Stromal cell of bone marrow (primary cell): ENCODE measurements at places on chromosomes 6 and 20.

DNA sequence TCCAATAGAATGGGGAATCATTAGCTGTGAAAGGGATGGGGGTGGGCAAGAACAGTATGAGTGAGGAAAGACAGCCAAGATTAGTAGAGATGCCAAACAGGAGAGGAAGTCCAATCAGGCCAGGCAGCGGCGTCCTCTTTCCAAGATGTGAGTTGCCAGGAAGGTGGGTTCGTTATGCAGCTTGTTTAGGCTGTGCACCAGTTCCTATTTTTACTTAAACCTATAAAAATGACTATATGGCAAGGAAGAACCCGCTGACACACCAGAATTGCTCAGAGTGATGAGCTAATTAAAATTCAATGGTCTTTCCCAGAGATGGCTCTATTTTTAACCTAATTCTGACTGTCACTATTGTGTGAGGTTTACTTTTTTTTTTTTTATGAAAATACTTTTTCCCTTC, 88.2 kb downstream of the SLC22A23 start:
- DNase-seq: no peak

DNA sequence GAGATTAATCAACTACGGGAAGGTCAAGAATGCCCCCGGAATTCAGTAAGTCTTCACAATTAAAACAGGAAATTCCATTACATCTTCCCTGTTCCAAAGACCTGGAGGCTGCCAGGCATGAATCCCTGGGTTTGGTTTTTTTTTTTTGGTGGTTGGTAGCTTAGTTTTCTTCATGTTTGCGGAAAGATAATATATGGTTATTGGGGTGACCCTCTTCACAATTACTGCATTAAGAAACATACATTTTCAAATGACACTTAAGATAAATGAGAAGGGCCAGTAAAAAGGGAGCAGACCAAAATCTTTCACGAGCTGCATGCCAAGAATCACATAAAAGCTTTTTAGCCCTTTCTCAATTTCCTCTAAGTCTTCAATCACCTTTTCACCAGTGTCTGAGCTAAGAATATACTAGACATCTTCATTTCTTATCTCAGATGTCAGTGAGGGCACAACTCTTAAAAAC, 64.0 kb downstream of the KIF13A start:
- DNase-seq: no peak

GRCh38 chr20:58452667-58453255, 62.4 kb downstream of the APCDD1L start:
- DNase-seq: no peak

- peak; percentile 63 for DNase-seq
Observed at GRCh38 chr6:155273431-155273830, 9.6 kb downstream of the CLDN20 start.

DNA sequence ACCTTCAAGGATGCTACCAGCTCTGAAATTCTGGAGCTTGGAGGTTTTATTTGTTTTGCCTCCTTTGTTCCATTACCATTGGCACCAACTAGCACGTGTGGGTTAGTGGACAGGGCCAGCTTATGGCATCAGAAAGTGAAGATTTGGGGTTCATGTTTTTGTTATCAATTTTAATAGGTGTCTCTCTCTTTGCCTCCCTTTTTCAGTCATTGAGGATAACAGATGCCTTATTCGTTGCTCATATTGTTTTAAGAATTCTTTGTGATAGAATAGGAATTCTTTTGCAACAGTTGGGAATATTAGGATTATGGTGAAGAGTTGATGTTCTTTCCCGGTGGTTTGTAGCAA, 22.9 kb downstream of the TMC2 start:
- DNase-seq: no peak

DNA sequence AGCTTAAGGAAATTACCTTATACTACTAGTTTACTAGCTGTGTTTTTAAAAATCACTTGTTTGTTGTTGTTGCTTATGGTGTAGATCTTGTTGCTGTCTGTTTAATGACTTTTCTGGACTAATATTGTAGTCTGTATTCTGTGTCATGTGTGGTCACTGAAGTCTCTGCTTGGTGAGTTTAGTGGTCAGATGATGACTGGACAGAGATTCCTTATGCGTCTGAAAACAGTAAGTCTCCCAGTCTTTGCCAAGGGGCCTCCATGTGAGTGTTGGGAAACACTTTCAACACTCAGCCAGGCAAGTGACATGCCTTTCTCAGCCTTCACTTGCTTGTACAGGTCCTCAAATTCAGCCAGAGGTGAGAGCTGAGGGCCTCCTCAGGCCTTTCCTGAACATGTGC, 256.9 kb upstream of the RNF24 start:
- DNase-seq: no peak

DNA sequence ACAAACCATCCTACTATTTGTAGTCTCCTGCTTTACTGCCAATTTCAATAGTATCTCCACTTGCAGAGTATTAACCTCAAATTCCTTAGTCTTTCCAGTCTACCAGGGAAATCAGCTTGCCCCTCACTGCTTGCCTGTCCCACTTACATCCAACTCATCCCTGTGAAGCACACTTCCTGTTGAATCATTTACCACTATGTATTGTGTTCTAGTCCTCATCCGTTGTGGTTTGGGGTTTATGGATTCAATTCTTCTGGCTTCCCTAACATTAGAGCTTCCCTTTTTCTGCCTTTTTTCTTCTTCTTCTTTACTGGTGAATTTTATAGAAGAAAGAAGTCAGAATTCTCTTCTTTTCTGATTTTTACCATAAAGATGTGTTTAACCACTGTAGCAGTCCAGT, 5.1 kb upstream of the TXLNB start:
- DNase-seq: peak; percentile 52

GRCh38 chr6:17484201-17484849, 90.9 kb downstream of the CAP2 start:
- DNase-seq: no peak

GRCh38 chr20:34302312-34302722, 838 bp downstream of the AHCY start:
- no peak for DNase-seq

GRCh38 chr6:2439082-2439481, 193.7 kb upstream of the GMDS start:
- DNase-seq: no peak

GRCh38 chr20:57470212-57470522, 54.8 kb downstream of the CTCFL start:
- DNase-seq: no peak

GRCh38 chr6:45003387-45003786, 324.7 kb upstream of the RUNX2 start:
- DNase-seq: no peak

- no peak for DNase-seq
Observed at GRCh38 chr6:82783587-82784236, 281.9 kb downstream of the UBE3D start.

DNA sequence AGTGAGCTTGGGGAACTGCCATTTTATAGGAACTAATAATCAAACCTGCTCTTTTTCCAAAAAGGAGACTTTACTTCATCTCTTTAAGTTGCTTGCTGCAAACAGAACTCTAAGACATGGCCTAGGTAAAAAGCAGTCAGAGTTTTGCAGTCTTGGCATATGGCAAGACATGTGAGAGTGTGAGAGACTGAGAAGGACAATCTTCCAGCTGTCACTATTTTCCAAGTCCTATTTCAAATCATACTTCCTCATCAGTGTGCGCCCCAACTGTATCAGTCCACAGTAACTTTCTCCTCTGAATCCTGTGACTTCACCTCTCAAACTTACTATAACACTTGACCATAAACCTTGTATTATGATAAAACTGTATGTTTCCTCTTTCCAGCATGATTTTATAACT, 10.4 kb downstream of the CALHM6 start:
- DNase-seq: no peak

DNA sequence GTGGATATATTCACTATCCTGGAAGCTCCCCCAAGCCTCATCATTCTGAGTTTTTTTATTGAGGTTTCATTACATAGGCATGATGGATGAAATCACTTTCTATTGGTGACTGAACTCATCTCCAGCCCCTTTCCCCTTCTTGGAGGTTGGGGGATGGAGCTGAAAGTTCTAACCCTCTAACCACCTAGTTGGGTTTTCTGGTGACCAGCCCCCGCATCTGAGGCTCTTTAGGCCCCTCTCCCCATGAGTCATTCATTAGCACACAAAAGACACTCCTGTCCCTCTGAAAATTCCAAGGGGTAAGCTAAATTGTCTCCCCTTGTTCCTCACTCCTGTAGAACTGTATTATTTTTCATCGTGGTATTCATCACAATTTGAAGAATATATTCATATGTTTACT, 33.3 kb downstream of the GFRA4 start:
- no peak for DNase-seq

DNA sequence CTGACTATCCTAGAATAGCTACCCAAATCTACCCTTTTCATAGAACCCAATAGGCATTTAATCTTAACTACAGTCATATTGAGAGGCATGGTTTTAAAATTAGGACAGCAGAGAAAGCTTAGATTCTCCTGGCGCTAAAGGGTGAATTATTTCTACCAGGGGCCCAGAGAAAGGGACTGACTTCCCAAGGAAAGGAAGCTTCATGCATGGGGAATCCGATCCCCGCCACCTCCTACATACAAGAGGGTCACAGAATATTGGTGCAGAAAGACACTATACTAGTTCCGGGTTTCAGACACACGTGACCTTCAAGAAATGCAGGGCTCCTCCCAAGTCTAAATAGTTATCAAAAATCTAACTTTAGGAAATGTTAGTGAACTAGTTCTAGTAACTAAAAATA, 130.9 kb downstream of the PRKN start:
- no peak for DNase-seq

- DNase-seq: no peak
Observed at GRCh38 chr6:33841070-33841469, 37.3 kb upstream of the MLN start.

GRCh38 chr6:127518710-127519468, at the start of gene MTCL3:
Gene MTCL3, minus strand, starts transcription at chr6:127519335.
- no peak for DNase-seq

DNA sequence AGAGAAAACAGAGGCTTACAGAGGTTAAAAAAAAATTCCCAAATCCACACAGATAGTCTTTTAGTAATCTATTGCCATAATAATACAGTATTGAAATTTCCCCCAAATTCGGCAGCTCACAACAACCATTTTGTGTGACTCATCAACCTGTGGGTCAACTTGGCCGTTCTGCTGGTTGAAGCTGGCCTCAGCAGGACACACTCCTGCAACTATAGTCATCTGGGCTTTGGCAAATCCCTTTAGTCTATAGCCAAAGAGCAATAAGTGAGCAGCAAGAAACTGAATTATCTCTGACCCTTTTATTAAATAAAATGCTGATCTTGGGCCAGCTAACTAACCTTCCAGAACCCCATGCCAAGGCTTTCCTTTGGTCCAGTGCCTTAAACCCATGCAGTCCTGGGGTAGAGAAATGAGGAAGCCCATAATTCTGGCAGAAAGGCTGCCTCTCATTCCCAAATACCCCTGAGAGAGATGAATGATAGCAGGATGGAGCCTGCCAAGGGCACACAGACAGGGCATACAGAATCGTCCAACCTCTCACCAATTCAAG, 17.2 kb upstream of the SNAP25 start:
- DNase-seq: no peak

GRCh38 chr6:133965817-133966360, 12.9 kb downstream of the TBPL1 start:
- no peak for DNase-seq

DNA sequence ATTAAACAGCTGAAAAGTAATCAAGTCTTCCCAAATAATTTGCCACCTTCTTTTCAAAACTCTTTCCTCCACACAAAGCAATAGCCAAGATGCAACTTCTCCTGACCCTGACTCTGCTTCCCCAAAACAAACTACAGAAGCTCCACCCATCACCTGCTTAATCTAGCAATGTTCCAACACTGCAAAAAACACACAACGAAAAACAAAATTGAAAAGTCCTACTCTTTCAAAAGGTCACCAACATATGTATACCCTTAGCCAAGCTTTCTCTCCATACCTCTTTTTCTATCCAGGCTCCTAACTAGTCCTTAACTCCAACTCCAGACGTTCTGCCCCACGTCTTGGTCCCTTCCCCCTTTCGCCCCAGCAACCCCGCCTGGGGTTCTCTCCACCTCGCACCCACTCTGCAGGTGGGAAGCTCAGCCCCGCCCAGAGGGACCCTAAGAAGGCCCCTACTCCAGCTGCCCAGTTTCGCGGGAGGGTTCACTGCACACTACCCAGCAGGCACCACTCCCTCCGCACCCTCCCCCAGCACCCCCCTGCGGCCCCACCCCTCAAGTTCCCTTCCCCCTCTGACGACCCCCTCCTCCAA, 717 bp downstream of the CSNK2A1 start:
- no peak for DNase-seq

GRCh38 chr20:37165031-37165430, 14.1 kb upstream of the RPN2 start:
- DNase-seq: no peak

- no peak for DNase-seq
Observed at GRCh38 chr6:56992703-56993102, 37.8 kb downstream of the BEND6 start.

- no peak for DNase-seq
Observed at GRCh38 chr6:168292826-168293225, 26.8 kb downstream of the DACT2 start.

DNA sequence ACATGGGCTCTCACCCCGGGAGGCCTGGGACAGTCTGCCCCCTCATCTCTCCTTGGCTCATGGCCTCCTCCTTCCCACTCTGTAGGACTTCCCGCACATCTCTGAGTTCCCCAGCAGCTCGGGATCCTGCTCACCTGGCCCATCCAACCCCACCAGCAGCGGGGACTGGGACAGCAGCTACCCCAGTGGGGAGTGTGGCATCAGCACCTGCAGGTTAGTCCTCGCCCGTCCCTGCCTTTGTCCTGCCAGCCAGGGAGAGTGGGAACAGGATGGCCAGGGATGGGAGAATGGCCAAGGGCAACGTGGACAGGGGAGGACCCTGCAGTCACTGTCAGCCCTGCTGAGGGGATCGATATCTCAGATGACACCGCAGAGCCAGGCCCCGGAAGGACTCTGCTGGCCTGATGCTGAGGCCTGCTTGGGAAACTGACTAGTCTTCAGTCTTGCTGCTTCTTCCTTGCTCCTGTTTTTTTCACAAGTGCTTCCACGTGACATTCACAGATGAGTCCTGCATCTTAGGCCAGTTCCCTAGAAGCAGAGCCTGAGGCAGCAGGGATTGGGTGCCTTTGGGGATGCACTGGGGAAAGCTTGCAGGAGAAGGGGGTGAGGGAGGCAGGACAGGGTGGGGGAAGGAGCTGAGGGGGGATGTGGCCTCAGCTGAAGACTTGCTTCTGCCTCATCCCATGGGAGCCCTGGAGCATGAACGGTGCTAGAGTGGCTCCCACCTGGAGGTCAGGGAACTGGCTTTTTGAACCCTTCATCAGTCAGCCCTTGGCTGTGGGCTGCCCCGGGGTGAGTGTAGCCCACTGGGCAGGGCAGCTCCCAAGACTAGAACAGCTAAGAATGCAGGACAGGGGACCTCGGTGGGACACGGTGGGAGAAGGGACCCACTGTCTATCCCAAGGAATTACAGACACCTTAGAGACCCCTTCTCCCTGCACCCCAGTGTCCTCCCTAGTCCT, 120.1 kb downstream of the JPH2 start:
- DNase-seq: no peak

- DNase-seq: no peak
Observed at GRCh38 chr6:30741063-30741779, 1.3 kb downstream of the FLOT1 start.

- DNase-seq: peak; percentile 58
Observed at GRCh38 chr6:15897063-15897876, 231.6 kb upstream of the MYLIP start.
